ENCODE measurements at places on chromosomes 5 and 9.

DNA sequence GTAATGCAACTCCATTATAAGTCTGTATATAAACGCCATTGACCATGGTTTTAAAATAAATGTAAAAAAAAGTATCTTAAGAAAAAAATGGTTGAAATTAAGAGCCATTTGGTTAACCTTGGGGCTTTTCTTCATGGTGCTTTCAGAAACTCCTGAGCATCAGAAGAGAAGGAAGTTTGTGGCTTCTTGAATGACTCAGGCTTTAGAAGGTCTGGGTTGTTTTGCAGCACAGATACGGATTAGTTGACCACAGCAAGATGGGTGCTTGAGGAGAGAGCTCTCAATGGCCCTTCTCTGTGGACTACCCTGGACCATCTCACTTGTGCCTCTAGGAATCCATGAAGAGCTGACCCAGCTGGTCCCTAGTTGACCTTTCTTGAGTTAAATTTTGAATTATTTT is 189.5 kb downstream of the TMEM38B start:
- DNase-seq, result no peak

GRCh38 chr9:22379272-22379671 is 67.4 kb upstream of the DMRTA1 start:
- DNase-seq, result no peak

- no peak for DNase-seq
Observed at GRCh38 chr5:169426784-169427183, 125.8 kb upstream of the SLIT3 start.

- no peak for DNase-seq
Observed at GRCh38 chr9:34964458-34964857, 6.4 kb downstream of the PHF24 start.

GRCh38 chr9:113879318-113879717 is 3.2 kb downstream of the ZNF618 start:
- no peak for DNase-seq

GRCh38 chr9:26292943-26293342 is 599.7 kb downstream of the CAAP1 start:
- no peak for DNase-seq

DNA sequence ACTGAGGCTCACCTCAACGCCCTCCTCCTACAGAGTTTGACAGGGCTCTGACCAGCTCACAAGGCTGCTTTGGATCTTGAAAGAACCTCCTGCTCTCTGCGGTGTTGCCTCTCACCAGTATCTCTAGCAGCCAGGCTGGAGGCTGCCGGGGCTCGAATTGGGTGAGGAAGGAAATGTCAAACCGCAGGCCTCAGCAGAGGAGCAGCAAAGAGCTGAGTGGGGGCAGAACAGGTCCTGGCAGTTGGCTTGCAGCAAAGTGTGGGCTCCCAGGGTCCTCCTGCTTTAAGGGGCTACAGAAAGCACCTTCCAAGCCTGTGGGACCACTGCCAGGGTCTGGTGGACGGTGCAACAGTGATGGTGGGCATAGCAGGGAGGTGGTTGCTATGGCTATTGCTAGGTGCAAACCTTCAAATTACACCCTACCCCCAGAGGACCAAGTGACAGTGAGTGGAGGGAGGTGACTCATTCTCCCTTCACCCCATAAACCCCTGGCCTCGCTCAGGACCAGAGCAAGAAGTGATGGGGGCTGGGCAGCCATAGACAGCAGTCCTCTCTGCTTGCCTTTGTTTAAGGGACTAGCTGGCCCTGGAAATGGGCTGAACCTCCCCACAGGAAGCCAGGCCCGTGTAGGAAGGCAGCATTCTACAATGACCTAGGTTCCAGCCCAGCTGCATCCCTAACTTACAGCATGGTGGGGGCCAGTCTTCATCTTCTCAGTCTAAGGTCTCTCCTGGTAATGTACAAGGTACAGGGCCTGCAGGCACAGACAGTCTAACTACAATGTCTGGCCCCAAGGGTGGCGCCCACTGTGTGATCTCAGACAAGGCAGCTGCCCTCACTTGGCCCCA is 18.7 kb downstream of the LCP2 start:
- DNase-seq, result peak; percentile 86

- DNase-seq, result no peak
Observed at GRCh38 chr5:156704139-156704538, 146.0 kb upstream of the PPP1R2B start.

- DNase-seq, result no peak
Observed at GRCh38 chr9:132207839-132208615, 46.2 kb downstream of the NTNG2 start.

Data from activated T-cell treated with anti-CD3 and anti-CD28 coated beads, Interleukin-2, amount 50 U/mL, for 1 hour (primary cell).